ENCODE measurements at places on chromosomes 11 and 22.

DNA sequence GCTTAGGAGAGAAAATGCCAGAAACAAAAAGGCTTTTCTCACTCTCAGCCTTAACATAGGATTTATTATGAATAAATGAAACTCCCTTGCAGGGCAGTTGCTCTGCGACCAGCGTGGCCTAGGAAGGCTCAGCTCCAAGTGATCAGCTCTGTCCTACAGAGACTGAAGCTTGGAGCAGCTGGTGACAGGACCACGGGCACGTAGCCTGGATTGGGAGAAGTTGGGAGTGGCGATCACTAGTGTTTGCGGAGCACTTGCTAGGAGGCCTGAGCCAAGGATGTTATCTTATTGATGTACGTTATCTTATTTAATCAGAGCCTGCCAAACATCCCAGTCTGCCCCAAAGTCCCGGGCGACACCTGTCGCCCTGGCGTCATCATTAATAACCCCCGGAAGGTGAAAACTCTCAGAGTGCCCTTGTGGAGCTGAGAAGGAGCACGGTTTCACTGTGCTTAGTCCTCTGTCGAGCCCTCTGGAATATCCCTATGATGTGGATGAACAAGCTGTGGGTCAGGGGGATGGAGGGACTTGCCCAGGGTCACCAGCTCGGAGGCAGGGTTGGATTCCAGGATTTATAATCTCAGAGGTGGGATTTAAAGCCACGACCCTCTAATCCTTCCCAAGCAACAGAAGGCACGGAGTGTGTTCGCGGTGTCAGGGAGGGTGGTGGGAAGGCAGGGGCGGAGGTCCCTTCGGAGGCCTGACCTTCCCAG is 40.8 kb upstream of the SMIM38 start:
- no peak for DNase-seq

DNA sequence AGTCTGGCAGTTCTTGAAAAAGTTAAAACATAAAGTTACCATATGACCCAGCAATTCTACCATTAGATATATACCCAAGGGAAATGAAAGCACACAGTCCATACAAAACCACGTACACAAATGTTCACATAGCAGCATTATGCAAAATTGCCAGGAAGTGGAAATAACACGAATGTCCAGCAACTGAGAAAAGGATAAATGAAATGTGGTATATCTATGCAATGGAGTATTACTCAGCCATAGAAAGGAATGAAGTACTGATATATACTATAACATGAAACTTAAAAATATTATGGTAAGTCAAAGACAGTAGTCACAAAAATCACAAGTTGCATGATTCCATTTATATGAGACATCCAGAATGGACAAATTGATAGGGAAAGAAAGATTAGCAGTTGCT is 57.9 kb downstream of the C2CD3 start:
- DNase-seq = no peak

DNA sequence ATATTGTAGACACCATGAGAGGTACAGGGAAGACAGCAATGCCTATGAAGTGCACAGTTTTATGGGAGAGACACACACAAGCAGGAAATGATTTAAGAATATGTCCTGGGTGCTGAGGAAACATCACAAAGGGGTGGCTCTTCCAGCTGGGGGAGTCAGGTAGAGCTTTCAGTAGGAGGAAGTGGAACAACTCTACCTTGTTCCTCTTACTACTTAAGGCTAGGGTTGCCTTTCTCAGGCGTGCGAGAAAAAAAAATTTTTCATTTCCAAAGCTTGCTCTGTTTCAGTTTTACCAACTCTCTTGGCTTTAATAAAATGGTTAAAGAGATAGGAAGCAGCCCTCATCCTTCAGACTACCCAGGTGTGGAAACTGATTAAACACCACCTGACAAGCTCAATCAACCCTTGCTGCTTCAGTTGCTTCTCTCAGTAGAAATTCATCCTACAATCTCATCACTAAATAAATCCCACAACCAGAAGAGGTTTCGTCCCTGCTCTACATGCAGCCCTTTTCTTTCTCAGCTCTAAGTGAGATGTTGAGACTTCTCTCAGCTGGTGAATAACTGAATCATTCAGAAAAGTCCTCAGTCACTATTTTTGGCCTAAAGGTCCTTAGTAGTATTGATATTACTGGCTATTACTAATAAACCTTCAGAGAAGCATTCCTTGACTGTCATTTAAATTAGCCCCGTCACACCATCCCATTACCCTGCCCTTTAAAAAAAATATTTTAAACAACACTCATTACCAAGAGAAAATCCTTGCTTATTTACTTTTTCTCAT is 5.9 kb downstream of the ABTB2 start:
- no peak for DNase-seq

- no peak for DNase-seq
These were observed 13.6 kb downstream of the UCP2 start for GRCh38 chr11:73969091-73969490.

DNA sequence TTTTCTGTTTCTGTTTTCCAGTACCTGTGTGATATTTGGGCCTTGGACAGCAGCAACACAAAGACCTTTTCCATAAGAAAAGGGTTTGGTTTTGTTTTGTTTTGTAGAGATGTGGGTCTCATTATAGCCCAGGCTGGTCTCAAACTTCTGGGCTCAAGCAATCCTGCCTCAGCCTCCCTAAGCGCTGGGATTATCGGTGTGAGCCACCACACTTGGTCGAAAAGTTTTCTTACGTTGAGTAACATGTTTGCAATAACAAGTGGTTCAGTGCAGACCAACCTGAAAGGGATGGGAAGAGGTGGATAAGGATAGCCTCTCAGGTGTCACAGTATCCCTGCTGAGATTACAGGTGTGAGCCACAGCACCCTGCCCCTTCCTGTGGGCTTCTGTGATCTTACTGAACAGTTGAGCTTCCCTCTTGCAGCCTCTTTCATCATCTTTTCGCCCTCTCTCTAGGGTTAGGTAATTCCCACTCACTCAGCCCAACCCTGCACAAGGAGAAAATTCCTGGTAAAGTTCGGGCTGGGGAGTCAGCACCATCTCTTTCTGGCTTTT is 3.5 kb upstream of the MRPL48 start:
- DNase-seq = no peak

DNA sequence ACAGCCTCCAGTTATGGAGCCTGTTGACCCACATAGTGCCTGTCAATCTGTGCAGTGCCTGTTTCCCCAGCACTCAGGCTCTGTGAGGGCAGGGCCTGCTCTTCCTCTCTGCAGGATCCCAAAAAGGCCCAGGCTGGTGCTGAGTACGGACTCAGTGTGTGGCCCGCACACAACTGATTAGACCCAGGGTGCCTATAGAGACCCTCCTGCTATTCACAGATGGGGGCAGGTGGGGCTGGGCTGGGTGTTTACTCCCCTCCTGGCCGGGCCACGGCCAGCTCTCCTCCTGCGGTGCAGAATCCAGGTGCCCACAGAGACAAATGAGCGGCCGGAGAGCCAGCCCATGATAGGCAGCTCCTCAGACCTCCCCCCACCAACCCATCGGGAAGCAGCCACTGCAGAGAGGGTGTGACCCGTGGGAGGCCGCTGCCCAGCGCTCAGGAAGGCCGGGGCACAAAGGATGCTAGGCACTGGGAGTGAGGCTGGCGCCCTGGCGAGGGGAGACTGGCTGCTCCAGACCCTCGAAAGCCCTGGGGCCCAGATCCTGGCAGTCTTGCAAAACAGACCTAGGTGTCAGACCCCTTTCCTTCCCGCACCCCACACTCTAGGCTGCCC is 239.0 kb downstream of the CTTN start:
- no peak for DNase-seq

DNA sequence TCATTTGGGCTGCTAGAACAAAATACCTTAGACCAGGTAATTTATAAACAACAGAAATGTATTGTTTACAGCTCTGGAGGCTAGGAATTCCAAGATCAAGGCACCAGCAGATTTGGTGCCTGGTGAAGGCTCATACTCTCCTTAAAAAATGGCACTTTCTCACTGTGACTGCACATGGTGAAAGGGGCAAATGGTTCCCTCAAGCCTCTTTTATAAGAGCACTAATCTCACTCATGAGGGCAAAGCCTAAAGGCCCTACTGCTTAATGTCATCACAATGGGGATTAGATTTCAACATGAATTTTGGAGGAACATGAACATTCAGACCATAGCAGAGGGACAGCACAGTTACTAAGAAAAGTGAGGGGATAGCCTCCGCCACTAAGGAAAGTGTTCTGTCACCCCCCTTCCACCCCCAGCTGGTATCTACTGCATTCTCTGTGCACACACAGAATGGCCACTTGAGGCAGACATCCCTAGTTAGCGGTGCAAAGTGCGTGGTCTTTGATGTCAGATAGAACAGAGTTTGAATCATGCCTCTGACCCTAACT is 47.2 kb upstream of the CEP295 start:
- DNase-seq = no peak

Measured in natural killer cell treated with Interleukin-12 subunit alpha and Interleukin-12 subunit beta and Interleukin-15 and Interleukin-18, amount 100 ng/mL, for 72 hours (primary cell).